CD8-positive, alpha-beta T cell (primary cell): ENCODE measurements at places on chromosomes 3 and 15.

DNA sequence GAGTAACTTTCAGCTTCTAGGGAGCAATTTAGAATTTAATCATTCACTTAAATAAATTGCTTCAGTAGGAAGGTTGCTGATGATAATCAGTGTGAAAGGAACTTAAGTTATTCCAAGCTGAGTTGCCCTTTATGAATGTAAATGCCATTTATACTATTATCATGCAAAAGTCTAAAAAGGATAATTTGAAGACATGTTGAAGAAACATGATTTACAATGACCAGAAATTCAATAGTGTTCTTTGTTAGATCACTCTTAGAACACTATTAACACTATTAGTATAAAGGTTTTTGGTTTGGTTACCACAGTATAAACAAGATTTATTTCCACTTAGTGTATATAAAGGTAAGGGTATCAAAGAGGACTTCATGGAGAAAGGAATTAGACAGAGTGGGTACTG lies 1.6 kb downstream of the OR4F6 start:
- DNase-seq: no peak

DNA sequence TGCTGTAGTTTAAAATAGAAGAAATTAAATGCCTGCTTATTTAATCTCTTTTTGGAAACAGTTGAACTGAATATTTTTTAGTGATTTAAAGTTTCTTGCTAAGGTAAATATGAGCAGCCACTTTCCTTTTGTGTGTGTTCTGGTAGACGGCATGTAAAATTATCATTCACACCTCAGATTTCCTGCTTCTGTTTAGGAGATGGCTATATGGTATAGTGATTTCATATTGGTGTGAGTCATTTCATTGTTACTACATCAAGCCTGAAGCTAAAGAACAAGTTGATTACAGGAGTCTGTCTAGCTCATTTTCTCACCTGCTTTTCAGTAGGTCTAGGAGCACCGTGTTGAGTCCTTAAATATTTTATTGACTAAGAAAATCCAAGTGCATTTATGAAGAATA lies 2.2 kb downstream of the LRCH3 start:
- DNase-seq: peak; percentile 65

DNA sequence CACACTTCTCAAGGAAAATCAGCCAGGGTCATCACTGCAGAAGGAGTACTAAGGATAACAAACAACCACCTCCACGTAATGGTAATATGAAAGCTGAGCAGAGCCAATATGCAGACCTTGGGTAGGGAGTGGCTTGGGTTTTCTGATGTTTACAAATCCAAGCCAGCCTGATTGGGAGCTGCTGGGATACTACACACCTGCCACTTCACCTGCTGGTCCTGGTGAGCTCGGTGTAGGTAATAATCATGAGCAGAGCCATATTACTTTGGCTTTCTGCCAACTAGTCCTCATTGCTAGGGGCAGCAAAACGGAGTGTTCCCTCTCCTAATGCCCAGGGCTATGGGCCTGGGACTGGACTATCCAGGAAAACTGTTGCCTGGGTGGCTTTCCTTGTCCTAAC lies 433.5 kb upstream of the PPP2R3A start:
- DNase-seq: no peak

GRCh38 chr3:133838296-133838789 lies 32.7 kb downstream of the SRPRB start:
- no peak for DNase-seq

- DNase-seq: no peak
Observed at GRCh38 chr3:124587053-124587408, 143.2 kb upstream of the UMPS start.

GRCh38 chr15:78203346-78204225 lies 30.8 kb downstream of the ACSBG1 start:
- DNase-seq: no peak

GRCh38 chr3:166064476-166064875 lies 227.3 kb upstream of the BCHE start:
- no peak for DNase-seq

DNA sequence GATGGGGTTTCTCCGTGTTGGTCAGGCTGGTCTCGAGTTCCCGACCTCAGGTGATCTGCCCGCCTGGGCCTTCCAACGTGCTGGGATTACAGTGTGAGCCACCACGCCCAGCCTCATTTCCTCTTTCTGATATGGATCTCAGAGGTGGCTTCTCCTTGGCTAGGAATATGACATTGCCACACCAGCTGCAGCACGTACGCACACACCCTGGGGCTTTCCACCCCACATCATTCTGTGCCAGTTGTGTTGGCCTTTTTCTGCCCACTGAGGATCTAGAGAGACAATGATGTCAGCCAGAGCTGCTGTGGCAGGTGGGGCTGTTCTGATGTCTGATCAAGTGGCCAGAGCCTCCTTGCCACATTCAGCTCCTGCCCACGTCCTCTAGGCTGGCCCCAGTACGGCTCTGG lies 29.0 kb downstream of the TMEM45A start:
- DNase-seq: peak; percentile 5

GRCh38 chr3:137477614-137478013 lies 286.5 kb upstream of the SOX14 start:
- no peak for DNase-seq

DNA sequence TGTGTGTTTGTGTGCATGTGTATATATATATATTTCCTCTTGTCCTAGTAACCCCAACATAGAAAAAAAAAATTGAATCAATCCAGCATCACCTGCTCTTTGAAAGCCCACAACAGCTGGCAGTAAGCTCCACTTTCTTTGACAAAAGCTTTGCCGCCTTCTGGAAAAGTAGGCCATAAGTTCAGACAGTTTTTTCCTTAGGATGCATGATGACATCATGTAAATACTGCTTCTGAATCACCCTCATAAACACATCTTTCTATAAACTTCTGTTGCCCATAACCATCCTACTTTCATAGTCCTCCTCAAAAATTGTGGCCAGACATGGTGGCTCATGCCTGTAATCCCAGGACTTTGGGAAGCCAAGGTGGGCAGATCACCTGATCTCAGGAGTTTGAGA lies 67.4 kb downstream of the CSNK1G1 start:
- no peak for DNase-seq

GRCh38 chr3:77081240-77081661 lies 41.4 kb downstream of the ROBO2 start:
- DNase-seq: no peak

- DNase-seq: no peak
Observed at GRCh38 chr3:56775838-56776555, 25.8 kb downstream of the ARHGEF3 start.

DNA sequence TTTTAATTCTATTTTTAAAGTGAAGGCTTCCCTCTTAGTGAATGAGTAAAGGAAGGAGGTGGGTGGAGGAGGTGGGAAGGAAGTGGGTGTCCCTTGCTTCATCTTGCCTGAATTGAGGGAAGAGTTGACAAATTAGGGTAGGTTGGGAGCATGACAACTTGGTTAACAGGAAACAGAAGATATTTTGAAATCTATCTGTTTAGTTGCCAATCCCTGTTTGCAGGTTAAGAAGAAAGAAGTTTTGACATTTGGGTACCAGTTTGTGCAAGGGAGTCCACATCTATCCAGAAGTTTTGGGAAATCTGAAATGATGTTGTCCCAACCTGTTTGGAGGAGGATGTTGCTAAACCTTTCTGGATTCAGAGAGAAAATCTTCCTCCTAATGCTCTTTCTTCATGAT lies 204.1 kb upstream of the SUCLG2 start:
- DNase-seq: no peak

- no peak for DNase-seq
Observed at GRCh38 chr3:59374818-59375211, 325.0 kb upstream of the CFAP20DC start.

DNA sequence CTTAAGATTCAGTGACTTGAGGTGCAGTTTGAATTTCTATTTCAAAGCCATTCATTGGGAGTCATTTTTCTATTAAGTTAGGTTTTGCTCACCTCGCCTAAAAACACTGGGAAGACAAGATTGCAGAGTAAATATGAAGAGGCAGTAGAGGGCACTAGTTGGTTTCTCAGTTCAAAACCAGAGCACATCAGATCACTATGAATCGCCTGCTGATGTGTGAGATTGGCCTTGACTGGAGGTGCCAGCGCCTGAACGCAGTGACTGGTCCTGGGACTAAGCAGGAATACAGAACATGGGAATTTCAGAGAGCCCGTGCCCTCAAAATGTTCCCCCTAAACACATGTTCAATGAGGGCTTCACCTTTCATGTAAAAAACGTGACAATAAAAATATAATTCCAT lies 229.0 kb downstream of the ITPR1 start:
- no peak for DNase-seq
